Osteoblast (primary cell): ENCODE measurements at places on chromosomes 7 and 10. TPM values are rescaled to one million over a fixed set of nuclear protein-coding genes. Genes with fewer than 3 reads are reported as not detected.

GRCh38 chr7:143905509-143905908, 3.5 kb upstream of the TCAF1 start:
- H3K36me3 ChIP-seq, result no peaks in the 10 kb centered on the region
- H3K27ac ChIP-seq, result no peak overlapping the region
- H3K27me3 ChIP-seq, result no peaks in the 10 kb centered on the region
- no peak for DNase-seq
- peaks cover 11% of the 10 kb centered on the region for H3K4me1 ChIP-seq

ADAM12 gene
- total RNA-seq, result 345 and 361 TPM in 2 replicates

MLXIPL gene
- total RNA-seq, result 0.29 and 0.72 TPM in 2 replicates

DNA sequence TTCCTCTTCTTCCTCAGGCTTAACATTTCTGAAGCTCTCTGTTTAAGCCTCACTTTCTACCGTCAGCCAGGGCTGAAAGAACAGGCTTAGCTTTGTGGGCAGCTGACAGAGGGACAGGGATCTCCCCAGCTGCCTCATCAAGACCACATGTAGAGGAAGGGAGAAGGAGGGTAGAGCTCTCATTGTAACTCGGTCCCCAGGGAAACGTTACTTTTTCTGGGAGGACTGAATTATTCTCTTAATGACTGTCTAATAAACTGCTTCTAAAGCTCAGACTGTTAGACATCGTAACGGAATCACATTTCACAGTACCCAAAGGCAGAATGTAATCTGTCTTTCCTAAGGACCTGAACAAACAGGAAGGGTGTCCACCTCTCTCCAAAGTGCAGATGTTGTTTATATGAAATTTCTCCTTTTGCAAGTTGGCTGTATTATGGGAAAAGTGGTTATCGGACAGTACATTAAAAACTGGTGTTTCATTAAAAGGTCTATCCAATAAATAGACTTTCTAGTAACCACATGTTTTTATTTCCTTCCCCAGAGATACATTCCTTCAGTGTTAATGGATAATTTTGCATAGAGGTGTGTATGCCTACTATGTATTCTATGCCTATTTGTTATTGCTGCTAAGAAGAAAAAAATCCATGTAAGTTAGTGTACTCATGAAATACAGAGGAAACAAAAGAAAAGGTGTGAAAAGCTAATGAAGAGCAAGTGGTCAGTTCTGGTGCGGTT, 144.2 kb downstream of the CTTNBP2 start:
- H3K27me3 ChIP-seq, result no peaks in the 10 kb centered on the region
- no peak overlapping the region for H3K4me3 ChIP-seq
- no peak for DNase-seq
- H3K36me3 ChIP-seq, result no peaks in the 10 kb centered on the region

DNA sequence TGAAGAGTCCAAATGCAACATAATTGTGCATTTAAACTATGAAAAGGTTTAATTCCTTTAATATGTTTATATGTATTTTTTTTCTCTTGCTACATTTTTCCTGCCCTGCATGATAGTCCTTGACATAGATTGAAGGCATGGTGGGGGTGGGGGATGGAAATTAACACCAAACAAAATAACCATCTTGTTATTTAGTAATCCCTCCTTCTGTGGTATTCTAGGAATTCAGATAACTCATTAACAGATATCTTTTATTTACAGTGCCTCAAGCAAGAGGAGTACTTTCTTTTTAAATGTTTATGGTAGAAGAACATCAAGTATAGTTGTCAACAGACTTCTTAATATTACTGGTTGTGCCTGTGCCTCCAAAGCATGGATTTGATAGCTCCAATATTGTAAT, 337.6 kb upstream of the SEMA3A start:
- H3K4me3 ChIP-seq, result no peak overlapping the region
- no peak overlapping the region for H3K27ac ChIP-seq
- H3K36me3 ChIP-seq, result no peaks in the 10 kb centered on the region
- no peaks in the 10 kb centered on the region for H3K27me3 ChIP-seq
- H3K4me1 ChIP-seq, result peaks cover 4% of the 10 kb centered on the region

GRCh38 chr7:88789480-88790064, 6.0 kb downstream of the TEX47 start:
- no peaks in the 10 kb centered on the region for H3K36me3 ChIP-seq
- no peak overlapping the region for H3K4me3 ChIP-seq
- no peaks in the 10 kb centered on the region for H3K4me1 ChIP-seq
- H3K27me3 ChIP-seq, result no peaks in the 10 kb centered on the region
- DNase-seq, result no peak

- no peak overlapping the region for H3K27ac ChIP-seq
- DNase-seq, result no peak
- no peaks in the 10 kb centered on the region for H3K27me3 ChIP-seq
Measured at GRCh38 chr7:146449625-146450024, 333.0 kb downstream of the CNTNAP2 start.

- H3K36me3 ChIP-seq, result peaks cover 2% of the 10 kb centered on the region
- DNase-seq, result peak; percentile 97
- peak overlapping the region; percentile 2 for H3K27ac ChIP-seq
- H3K27me3 ChIP-seq, result no peaks in the 10 kb centered on the region
- H3K4me3 ChIP-seq, result peak overlapping the region; percentile 79
Measured at GRCh38 chr10:101066146-101066895, 4.5 kb downstream of the KAZALD1 start.

GRCh38 chr10:71390921-71391690, 5.6 kb upstream of the CDH23 start:
- H3K36me3 ChIP-seq, result no peaks in the 10 kb centered on the region
- H3K27me3 ChIP-seq, result peaks cover 79% of the 10 kb centered on the region
- H3K4me3 ChIP-seq, result no peak overlapping the region
- no peaks in the 10 kb centered on the region for H3K4me1 ChIP-seq
- DNase-seq, result no peak
- H3K27ac ChIP-seq, result no peak overlapping the region

HTRA1 gene
- total RNA-seq, result 392 and 413 TPM in 2 replicates

ADRA2A gene
- total RNA-seq, result 0.29 and 0.72 TPM in 2 replicates

DRGX gene
- under 0.01 TPM in 1 of 2 replicates, not detected in the other for total RNA-seq
